ENCODE measurements at places on chromosomes 7 and 10. TPM values are rescaled to one million over a fixed set of nuclear protein-coding genes. Genes with fewer than 3 reads are reported as not detected.

VGF gene
- total RNA-seq, result 12.8 TPM

NDUFB8 gene
- total RNA-seq, result 194 TPM

APBB1IP gene
- not detected for total RNA-seq

FAM237B gene
- not detected for total RNA-seq

CPSF4 gene
- 62.6 TPM for total RNA-seq

HIP1 gene
- total RNA-seq, result 11.1 TPM

CCDC136 gene
- 3.5 TPM for total RNA-seq

RSPH10B gene
- total RNA-seq, result 0.10 TPM

CUBN gene
- total RNA-seq, result 1.3 TPM

RBP3 gene
- total RNA-seq, result not detected

TFPI2 gene
- total RNA-seq, result not detected

IRF5 gene
- 10.1 TPM for total RNA-seq

ACSM6 gene
- not detected for total RNA-seq

SPDYE8 gene
- not detected for total RNA-seq

NEBL gene
- total RNA-seq, result 30.6 TPM

MMP21 gene
- not detected for total RNA-seq

EPHB6 gene
- 1.4 TPM for total RNA-seq

OIT3 gene
- total RNA-seq, result not detected

FAM107B gene
- 32.1 TPM for total RNA-seq

ACTA2 gene
- total RNA-seq, result 25.6 TPM

KIFBP gene
- 23.2 TPM for total RNA-seq

CTAGE4 gene
- 26.0 TPM for total RNA-seq

MMD2 gene
- total RNA-seq, result not detected

SLC18A3 gene
- total RNA-seq, result not detected

PSD gene
- 0.75 TPM for total RNA-seq

KIAA1217 gene
- total RNA-seq, result 48.7 TPM

NPTX2 gene
- total RNA-seq, result not detected

GPRIN2 gene
- total RNA-seq, result not detected

HHEX gene
- 0.19 TPM for total RNA-seq
